ENCODE measurements at places on chromosomes 3 and 15. TPM values are rescaled to one million over a fixed set of nuclear protein-coding genes. Genes with fewer than 3 reads are reported as not detected.

VGLL3 gene
- 11.4 TPM for total RNA-seq

EXOG gene
- total RNA-seq, result 17.6 TPM

GPR156 gene
- total RNA-seq, result not detected

FETUB gene
- total RNA-seq, result not detected

SNAPC5 gene
- total RNA-seq, result 33.8 TPM

P2RY12 gene
- 1.8 TPM for total RNA-seq

TSEN2 gene
- 25.8 TPM for total RNA-seq

NR2E3 gene
- total RNA-seq, result 0.54 TPM

PLCH1 gene
- 17.5 TPM for total RNA-seq

UPK1B gene
- total RNA-seq, result not detected

TEX55 gene
- 0.27 TPM for total RNA-seq

MBD4 gene
- total RNA-seq, result 35.2 TPM

USP50 gene
- total RNA-seq, result not detected

PLIN1 gene
- 5.6 TPM for total RNA-seq

DUOXA2 gene
- total RNA-seq, result 21.5 TPM

DNA sequence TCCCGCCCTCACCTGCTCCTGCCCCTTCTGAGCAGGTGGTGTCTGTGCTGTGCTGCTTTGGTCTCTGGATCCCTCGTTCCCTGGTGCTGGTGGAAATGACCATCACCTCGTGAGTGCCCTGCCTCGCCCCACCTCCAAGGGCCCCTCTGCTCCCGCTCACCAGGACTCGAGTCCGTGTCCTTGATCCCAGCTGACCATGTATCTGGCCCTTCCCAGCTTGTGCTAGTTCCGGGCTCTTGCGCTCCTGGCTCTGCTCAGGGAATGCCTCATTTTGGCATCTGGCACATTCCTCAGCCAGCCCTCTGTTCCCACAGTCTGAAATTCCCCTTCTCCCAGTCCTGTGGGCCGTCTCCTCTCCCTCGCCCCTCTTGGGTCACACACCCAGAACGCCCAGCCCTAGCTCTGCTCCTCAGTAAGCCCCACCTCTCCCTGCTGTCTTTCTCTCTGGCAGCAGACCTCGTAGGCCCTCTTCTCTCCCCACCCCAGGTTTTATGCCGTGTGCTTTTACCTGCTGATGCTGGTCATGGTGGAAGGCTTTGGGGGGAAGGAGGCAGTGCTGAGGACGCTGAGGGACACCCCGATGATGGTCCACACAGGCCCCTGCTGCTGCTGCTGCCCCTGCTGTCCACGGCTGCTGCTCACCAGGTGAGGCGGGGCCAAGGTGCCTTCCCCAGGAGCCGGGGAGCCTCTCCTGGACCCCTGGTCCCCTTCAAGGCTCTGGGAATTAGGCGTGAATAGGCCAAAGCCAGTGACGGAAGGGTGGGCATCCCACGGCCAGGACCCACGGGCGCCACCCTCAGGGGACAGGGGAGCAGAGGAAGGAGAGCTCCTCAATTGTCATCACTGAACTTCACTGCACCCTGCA lies 11.5 kb downstream of the SLC51A start:
- no peaks in the 10 kb centered on the region for H3K36me3 ChIP-seq
- no peaks in the 10 kb centered on the region for H3K4me1 ChIP-seq
- H3K27me3 ChIP-seq, result no peaks in the 10 kb centered on the region
- H3K4me3 ChIP-seq, result no peak overlapping the region
- H3K27ac ChIP-seq, result no peak overlapping the region
- no peak for DNase-seq

DNA sequence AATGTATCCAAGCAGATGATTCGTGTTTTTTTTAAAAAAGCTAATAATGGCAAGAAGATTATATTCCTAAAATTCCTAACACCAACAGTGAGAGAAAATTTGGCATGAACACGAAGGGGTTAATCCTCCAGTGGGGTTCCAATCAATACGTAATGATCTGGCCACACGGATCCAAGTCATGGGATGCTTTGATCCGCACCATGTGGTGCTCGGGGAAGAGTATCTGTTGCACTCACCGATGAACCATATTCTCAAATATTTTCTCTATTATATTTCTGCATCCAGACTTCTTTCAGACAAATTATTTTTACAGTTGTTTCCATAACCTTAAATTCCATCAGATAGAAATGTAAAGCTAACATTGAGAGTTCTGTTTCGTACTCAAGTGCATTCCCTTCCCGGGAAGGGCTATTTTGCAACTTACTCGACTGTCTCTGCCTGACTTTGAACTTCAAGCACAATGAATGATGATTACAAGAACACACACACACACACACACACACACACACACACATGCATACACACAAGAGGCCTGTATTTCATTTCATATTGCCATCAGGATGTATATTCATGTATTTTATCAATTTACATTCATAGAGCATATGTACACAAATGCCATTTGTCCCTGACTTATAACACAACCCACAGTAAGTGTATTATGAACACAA lies 567.2 kb downstream of the FOXP1 start:
- H3K4me1 ChIP-seq, result peaks cover 9% of the 10 kb centered on the region
- no peak overlapping the region for H3K27ac ChIP-seq
- no peak for DNase-seq
- no peak overlapping the region for H3K4me3 ChIP-seq
- H3K27me3 ChIP-seq, result no peaks in the 10 kb centered on the region
- H3K36me3 ChIP-seq, result peaks cover 10% of the 10 kb centered on the region

- no peak for DNase-seq
- no peak overlapping the region for H3K4me3 ChIP-seq
- no peaks in the 10 kb centered on the region for H3K4me1 ChIP-seq
These were observed 253.3 kb upstream of the TBC1D5 start for GRCh38 chr3:17995769-17996168.

DNA sequence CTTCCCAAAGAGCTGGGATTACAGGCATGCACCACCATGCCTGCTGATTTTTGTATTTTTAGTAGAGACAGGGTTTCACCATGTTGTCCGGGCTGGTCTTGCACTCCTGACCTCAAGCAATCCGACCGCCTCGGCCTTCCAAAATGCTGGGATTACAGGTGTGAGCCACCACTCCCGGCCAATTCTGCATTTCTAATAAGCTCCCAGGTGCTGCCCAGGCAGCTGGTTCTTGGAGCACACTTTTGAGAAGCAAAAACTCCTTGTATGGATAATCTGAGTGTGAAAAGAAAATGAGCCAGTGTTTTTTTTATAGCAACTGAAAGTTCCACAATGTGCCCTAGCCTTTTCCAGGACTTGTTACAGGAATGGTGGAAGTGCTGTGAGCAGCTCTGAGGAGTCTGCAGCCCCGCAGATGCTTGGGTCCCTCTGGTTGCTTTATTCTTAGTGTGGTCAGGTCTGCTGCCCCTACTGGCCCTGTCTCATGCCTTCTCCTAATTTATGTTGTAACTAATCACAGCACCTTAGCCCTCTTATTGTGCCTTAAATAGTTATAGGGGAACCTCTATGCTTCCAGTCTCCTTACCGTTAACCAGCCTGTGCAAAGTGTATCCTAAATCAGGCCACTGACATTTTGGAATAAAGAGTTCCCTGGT lies 13.5 kb upstream of the KCNAB1 start:
- H3K4me3 ChIP-seq, result no peak overlapping the region
- no peak overlapping the region for H3K27ac ChIP-seq
- no peaks in the 10 kb centered on the region for H3K36me3 ChIP-seq
- H3K4me1 ChIP-seq, result no peaks in the 10 kb centered on the region

GRCh38 chr3:78644847-78645246 lies 1123.0 kb downstream of the ROBO1 start:
- H3K4me3 ChIP-seq, result no peak overlapping the region
- peak; percentile 16 for DNase-seq
- no peak overlapping the region for H3K27ac ChIP-seq
- no peaks in the 10 kb centered on the region for H3K36me3 ChIP-seq
- peaks cover 8% of the 10 kb centered on the region for H3K4me1 ChIP-seq

GRCh38 chr15:43948691-43949325 lies 122.0 kb downstream of the WDR76 start:
- H3K27me3 ChIP-seq, result no peaks in the 10 kb centered on the region
- no peak for DNase-seq
- no peak overlapping the region for H3K4me3 ChIP-seq
- no peak overlapping the region for H3K27ac ChIP-seq

DNA sequence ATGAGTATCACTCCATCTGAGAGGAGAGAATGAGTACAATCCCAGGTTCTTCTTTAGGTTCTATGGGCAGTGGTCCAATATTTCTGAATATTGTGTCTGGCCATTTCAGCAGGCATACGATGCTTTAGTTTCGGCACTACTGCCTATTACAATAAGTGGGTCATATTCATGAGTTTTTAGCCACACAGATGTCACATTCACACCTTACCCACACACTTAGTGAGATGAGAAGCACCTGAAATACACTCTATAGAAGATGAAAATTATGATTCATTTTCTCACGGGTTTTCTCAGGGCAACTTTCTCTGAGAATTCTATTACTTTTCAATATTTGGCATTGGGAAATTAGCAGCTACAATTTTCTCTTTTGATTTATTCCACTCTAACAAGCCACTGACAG lies 132.2 kb downstream of the TGFBR2 start:
- H3K27ac ChIP-seq, result no peak overlapping the region
- no peak for DNase-seq
- no peaks in the 10 kb centered on the region for H3K4me1 ChIP-seq

GRCh38 chr3:12835052-12835665 lies 6.2 kb downstream of the RPL32 start:
- H3K4me3 ChIP-seq, result no peak overlapping the region
- DNase-seq, result no peak
- no peaks in the 10 kb centered on the region for H3K27me3 ChIP-seq
- peaks cover 3% of the 10 kb centered on the region for H3K4me1 ChIP-seq
- no peak overlapping the region for H3K27ac ChIP-seq

- H3K36me3 ChIP-seq, result no peaks in the 10 kb centered on the region
- DNase-seq, result no peak
- peaks cover 21% of the 10 kb centered on the region for H3K4me1 ChIP-seq
- peak overlapping the region; percentile 66 for H3K27ac ChIP-seq
- H3K27me3 ChIP-seq, result no peaks in the 10 kb centered on the region
- no peak overlapping the region for H3K4me3 ChIP-seq
These were observed 23.4 kb upstream of the MAP4 start for GRCh38 chr3:48039487-48040190.

DNA sequence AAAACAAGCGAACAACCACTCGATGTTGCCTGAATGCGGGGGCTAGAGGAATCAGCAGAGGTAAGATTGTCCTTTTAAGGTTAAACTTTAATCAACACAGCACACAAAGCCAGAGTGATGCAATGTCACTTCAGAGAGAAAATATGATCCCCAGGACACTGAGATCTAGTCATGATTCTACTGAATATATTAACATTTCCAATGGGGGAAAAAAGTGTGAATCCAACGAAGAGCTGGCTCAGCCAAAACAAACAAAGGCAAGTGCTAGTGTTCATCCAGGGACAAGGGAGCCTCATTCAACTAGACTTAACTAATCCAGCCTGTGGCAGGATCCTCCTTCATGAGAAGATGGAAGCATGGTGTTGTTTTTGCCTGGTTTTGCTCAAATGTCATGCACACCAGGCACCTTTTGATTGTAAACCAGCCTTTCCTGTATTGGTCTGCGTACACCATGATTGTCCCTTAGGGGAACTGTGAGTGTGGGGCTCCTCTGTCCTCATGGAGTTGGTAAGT lies 35.8 kb downstream of the SCG5 start:
- H3K36me3 ChIP-seq, result no peaks in the 10 kb centered on the region
- H3K4me1 ChIP-seq, result no peaks in the 10 kb centered on the region
- no peak overlapping the region for H3K4me3 ChIP-seq
- H3K27ac ChIP-seq, result no peak overlapping the region
- H3K27me3 ChIP-seq, result no peaks in the 10 kb centered on the region
- no peak for DNase-seq

- H3K4me1 ChIP-seq, result no peaks in the 10 kb centered on the region
- no peak for DNase-seq
- no peak overlapping the region for H3K4me3 ChIP-seq
- no peak overlapping the region for H3K27ac ChIP-seq
- H3K36me3 ChIP-seq, result no peaks in the 10 kb centered on the region
These were observed 235.6 kb downstream of the CLSTN2 start for GRCh38 chr3:140170612-140171011.

- no peak for DNase-seq
- H3K27ac ChIP-seq, result no peak overlapping the region
- no peak overlapping the region for H3K4me3 ChIP-seq
- H3K4me1 ChIP-seq, result peaks cover 6% of the 10 kb centered on the region
- H3K36me3 ChIP-seq, result no peaks in the 10 kb centered on the region
- no peaks in the 10 kb centered on the region for H3K27me3 ChIP-seq
These were observed 30.3 kb upstream of the PSMD6 start for GRCh38 chr3:64053581-64053980.

- no peak overlapping the region for H3K27ac ChIP-seq
- H3K4me3 ChIP-seq, result no peak overlapping the region
These were observed 317.0 kb upstream of the TPRG1 start for GRCh38 chr3:188854772-188855149.

GRCh38 chr15:54644796-54645195 lies 551.9 kb downstream of the RSL24D1 start:
- no peaks in the 10 kb centered on the region for H3K27me3 ChIP-seq
- no peak overlapping the region for H3K4me3 ChIP-seq
- H3K4me1 ChIP-seq, result no peaks in the 10 kb centered on the region

DNA sequence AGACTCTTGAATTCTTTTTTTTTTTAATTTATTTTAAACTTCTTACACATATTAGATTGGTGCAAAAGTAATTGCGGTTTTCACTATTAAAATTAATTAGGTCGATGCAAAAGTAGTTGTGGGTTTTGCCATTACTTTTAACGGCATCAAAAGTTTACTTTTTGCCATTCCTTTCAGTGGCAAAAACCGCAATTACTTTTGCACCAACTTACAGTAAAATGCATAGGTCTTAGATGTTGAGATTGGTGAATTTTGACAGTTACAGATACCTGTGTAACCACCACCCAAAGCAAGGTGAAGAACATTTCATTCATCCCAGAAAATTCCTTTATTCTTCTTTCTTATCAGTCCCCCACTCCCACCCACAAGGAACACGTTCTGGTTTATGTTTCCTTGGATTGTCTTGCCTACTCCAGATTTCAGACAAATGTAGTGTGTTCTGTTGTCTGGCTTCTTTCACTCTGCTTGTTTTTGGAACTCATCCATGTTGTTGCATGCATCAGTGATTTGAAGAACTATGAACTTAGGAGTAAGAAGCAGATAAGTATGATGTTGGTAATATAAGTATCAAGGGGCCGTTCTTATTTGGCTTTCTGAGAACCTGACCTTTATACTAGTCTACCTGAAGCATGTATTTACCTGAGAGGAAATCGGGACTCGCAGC lies 198.4 kb upstream of the UBE2E1 start:
- no peak for DNase-seq
- H3K4me3 ChIP-seq, result no peak overlapping the region
- H3K4me1 ChIP-seq, result peaks cover 35% of the 10 kb centered on the region
- no peaks in the 10 kb centered on the region for H3K27me3 ChIP-seq
- H3K36me3 ChIP-seq, result no peaks in the 10 kb centered on the region

GRCh38 chr3:167787440-167787839 lies 51.9 kb downstream of the SERPINI1 start:
- H3K4me1 ChIP-seq, result no peaks in the 10 kb centered on the region
- H3K27ac ChIP-seq, result no peak overlapping the region
- no peak overlapping the region for H3K4me3 ChIP-seq
- H3K36me3 ChIP-seq, result no peaks in the 10 kb centered on the region
- no peaks in the 10 kb centered on the region for H3K27me3 ChIP-seq

DNA sequence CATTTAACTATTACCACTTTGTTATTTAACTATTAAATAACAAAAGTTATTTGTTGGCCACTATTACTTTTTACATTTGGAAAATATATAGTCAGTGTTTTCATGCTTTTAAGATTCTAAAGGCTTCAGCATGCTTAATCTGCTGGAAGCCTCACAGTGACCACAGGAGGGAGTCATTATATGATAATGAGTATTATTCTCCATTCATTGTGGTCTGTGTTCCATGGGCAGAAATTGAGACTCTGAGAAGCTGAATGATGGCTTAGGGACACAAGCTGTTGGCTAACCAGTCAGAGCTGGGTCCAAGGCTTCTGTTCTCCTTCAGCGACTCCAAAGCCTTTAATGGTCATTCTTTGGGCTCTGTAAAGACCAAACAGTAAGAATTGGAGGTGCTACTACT lies 64.7 kb downstream of the BFSP2 start:
- no peaks in the 10 kb centered on the region for H3K36me3 ChIP-seq
- peaks cover 45% of the 10 kb centered on the region for H3K4me1 ChIP-seq
- H3K27ac ChIP-seq, result peak overlapping the region; percentile 30

All from thyroid gland (tissue), 4 donors.